ENCODE measurements at places on chromosomes 4 and X.

- DNase-seq, result no peak
Observed at GRCh38 chr4:82232891-82233290, 140.9 kb downstream of the HNRNPD start.

DNA sequence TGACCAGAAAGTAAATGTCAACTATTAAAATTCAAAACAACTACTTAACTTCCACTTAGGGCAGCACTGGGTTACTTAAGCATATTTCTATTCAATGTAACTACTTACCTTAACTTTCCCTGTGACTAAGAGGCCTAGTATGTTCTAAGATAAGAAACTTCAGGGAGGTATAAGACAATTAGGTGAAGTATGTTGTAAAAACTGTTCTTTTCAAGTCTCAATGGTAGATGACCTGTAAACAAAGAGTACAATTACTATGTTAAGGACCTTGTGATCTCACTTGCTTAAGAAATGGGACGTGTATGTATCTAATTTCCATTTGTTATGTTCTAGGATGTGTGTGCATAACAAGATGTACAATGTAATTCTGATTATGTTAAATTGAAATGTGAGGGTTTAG lies 960.5 kb downstream of the CCSER1 start:
- DNase-seq, result no peak

GRCh38 chr4:57089549-57089948 lies 20.6 kb downstream of the IGFBP7 start:
- DNase-seq, result no peak

DNA sequence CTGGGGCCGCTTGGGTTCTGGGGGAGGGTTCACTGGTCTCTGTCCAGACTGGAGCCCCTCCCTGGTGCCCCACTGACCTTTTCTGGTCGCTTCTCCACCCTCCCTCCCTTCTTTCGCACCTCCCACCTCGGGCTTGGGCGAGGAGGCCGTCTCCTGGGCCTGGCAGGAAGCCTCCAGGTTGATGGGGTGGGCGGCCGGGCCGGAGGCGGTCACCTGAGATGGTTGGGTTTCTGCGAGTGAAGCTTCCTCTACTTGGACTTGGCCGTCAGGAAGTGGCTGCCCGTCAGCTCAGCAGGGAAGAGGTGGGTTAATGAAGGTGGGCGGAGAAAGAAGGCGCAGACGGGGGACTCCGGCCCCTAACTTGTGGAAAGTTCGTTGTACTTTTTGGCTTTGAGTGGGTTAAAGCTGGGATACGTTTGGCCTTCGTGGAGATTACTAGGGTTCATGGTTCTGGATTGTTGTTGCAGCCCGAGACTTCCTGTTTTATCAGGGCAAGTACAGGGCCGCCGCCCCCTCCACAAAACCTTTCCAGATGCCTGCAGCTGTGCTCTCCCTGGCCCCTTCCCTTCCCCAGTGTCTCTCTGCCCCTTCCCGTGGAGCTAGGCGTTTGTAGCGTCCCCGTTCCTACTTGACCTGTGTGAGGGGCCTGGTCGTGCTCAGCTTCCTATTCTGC lies 1.2 kb downstream of the AKAP17A start:
- DNase-seq, result no peak

DNA sequence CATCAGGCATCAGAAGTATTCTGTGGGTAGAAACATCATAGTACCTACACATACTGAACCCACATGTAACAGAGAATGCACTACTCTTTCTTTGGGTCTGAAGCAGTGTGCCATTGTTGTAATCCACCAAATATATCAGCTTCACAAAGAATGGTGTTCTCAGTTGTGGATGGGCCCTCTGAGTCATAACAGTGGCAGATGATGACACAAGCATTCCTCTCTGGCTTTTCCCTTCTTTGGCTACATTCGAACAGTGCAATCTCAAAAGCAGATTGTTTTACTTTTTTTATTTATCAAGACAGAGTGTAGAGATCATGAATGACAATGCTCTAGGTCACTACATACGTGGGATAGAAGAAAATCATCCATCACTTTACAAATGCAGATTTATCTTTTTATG lies 247.2 kb upstream of the EPHA5 start:
- DNase-seq, result no peak

GRCh38 chr4:112318239-112319142 lies 21.3 kb downstream of the ALPK1 start:
- DNase-seq, result no peak

Measured in T-helper 9 cell (primary cell).